ENCODE measurements at places on chromosomes 3 and 15. TPM values are rescaled to one million over a fixed set of nuclear protein-coding genes. Genes with fewer than 3 reads are reported as not detected.

Gene MESP2
- 0.29 TPM for total RNA-seq

GRCh38 chr3:108345492-108346205, 49.3 kb downstream of the HHLA2 start:
- peak; percentile 26 for DNase-seq

Gene CFAP44
- total RNA-seq: 2.4 TPM

DNA sequence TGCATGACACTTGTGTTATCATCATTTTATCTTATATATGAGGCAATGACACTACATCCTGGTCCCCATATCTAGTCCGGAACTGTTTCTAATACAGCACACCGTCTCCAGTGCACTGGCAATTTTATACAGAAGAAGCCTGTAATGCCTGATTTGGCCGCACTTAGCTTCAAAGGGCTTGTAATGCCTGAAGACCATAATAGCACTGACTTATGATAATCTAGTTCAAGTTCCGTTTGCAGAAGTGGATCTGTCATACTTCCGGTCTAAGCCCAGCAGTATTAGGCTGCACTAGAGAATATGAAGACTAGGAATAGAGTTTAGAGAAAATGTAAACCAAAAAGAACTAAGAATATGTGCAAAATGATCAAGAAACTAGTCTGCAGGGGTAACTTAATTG, 1.3 kb downstream of the BNIP2 start:
- no peak for DNase-seq

DNA sequence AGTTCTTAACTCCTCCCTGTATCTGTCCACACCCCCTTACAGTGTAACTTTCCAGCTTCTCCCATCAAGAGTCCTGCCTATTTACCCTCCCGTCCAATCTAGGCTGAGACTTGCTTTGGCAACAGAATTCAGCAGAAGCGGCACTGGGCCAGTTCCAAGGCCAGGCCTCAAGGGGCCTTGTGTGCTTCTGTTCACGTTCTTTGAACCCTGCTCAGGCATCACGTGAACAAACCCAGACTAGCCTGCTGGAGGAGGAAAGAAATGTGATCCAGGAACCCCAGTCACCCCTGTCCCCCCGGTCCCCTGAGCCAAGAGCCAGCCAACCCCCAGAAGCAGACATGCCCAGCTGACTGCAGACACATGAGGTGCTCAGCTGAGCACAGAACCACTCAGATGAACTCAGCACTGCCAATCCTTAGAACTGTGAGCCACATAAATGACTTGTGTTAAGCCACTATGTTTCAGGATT, 76.1 kb upstream of the DCLK3 start:
- DNase-seq: no peak

DNA sequence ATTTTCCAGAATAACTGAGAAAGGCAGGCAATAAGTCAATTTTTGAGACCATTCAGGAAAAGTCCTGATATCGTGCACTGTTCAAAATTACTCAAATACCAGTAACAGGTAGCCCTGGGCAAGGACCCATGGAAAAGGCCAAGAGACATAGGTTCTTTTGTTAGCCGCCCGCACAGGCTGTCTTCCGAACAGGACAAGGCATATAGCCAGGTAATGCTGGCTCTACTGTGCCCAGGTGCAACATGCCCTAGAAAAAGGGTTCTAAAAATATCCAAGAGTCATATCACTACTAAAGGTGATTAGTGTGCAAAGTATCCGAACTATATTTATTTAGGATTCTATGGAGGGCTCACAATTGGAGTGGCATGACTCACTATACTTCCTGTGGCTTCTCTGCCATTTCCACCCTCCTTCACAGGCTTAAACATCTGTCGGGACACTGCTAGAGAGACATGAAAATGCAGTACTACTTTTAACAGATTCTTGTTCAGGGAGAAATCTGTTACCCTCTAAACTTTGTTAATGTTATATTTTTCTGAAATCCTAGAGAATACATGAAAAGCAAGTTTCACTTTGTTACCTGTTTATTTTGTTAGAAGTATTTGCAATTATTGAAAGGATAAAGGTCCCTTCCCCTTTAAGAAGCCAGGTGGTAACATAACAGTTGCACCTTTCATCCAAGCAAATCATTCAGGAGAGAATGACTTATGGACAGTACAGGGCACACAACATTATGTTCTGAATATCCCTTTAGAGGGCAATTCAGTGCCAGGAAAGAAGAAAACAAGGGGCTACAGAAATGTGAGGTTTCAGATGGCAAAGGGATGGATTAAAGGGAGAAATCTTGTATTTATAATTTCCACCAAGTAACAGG, 293.3 kb upstream of the THBS1 start:
- no peak for DNase-seq

DNA sequence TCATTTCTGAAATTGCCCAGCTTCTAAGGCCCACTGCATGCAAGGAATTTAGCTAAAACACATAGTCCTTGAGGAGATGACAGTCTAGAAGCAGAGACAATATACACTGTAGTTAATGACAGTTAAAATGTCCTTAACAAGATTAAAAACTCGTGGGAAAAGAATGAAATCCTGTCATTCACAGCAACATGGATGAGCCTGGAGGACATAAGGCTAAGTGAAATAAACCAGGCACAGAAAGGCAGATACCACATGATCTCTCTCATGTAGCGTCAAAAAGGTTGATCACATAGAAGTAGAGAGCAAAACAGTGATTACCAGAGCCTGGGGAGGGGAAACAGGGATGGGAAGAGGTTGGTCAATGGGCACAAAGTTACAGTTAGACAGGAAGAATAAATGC, 36.3 kb upstream of the GOLGA8J start:
- DNase-seq: no peak

GRCh38 chr3:52507359-52507758, 12.2 kb downstream of the STAB1 start:
- no peak for DNase-seq

DNA sequence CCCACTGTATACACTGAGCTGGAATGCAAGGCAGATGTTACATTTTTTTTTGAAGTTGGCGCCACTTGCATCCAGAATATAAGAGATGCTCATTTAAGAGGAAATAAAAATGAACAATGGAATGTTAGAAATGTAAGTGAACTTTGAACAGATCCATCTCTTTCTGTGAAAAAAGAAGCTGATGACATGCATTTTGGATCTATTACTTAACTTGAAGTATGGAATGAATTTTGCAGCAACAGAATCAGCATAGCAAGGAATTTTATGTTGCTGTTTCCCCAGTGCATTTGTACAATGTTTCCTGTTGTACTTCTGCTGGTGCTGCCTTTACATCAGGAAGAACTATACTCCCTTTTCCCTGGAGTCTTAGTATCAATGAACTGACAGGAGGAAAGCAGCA, 178.2 kb downstream of the LSAMP start:
- no peak for DNase-seq

DNA sequence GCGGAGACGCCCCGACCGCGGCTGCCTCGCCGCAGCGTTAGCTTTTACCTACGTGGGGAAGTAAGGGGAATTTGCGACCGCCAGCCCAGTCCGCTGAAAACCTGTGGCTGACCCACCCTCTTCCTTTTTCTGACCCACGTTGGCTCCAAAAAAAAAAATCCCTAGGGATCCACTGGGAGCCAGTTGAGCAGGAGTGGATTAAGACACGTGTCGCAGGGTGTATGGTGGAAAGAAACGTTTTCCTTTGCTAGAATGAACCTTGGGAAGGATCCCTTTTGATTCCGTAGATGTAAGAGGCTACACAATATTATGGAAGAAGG, 575 bp upstream of the PCYT1A start:
- DNase-seq: no peak

DNA sequence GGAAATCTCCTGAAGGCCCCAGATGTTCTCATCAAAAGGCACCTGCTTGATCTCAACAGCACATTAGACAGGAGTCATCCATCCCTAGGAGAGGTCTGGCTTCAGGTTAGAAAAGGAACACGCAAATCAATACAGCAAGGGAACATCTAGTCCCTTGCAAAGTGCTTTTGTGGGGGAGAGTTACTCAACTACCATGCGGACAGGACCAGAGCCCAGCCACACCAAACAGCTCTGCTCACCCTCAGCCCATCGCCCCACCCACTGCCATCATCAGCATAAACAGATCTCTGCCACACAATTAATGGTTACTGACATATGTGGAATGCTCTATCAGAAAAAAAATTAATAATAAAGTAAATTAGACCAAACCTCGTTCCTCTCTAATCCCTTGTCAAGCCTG, 85.6 kb downstream of the MYLK start:
- DNase-seq: no peak

Gene TYRO3
- total RNA-seq: 5.2 TPM

DNA sequence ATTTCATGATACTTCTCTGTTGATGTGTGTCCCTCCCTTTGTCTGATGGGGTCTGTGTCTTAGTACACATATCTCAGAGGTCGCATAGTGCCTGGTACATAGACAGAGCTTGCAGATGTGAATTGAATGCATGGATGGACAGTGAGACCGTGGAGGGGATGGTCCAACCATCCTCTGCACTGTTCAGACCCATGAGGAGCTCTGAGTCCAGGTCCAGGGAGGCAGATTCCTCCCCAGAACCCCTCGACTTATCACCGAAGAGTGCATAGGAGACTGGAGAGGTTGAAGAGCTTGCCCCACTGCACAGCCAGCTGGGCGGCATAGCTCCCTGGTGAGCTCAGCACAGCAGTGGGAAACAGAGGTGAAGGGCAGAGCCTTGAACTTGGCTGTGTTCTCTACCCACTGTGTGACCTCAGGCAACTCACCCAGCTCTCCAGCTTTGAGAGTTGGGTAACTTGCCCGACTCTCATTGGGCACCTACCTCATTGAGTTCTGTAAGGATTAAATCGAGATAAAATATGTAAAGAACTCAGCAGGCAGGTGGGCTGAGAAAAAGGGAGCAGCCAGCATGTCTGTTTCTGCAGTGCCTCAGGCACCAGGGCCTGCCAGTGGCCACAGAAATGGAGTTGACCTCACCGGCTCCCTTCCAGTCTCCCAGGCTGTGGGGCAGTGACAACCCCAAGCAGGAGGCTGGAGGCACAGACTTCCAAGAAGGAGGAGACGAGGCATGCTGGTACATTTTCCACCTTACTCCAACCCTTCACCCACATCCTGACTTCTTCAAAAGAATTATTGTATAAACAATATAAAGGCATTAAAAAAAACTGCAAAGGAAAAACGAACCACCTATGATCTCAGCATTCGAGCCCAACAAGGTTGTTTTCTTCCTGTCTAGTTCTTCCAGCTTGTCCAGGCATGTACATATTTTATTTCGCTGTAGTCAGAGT, 54.1 kb upstream of the TFRC start:
- no peak for DNase-seq

Gene POC1A
- 4.7 TPM for total RNA-seq

- no peak for DNase-seq
Measured at GRCh38 chr3:9241956-9242355, 7.5 kb downstream of the SRGAP3 start.

Gene TMC3
- total RNA-seq: not detected

DNA sequence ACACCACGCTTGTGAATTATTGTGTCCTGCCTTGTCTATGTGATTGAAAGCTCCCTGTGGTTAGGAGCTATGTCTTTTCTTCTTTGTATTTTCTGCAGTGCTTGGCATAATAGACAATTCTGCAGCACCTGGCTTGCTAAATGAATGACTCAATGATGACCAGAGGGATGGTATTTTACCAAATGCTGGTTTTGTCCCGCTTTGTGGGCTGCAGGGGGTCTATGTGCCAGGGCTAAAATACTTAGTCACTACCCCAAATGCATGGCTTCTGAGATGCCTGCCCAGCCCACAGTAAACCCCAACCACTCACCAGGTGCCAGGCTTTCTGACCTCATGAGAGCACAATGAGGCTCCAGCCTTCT, 50.9 kb downstream of the BOC start:
- no peak for DNase-seq

DNA sequence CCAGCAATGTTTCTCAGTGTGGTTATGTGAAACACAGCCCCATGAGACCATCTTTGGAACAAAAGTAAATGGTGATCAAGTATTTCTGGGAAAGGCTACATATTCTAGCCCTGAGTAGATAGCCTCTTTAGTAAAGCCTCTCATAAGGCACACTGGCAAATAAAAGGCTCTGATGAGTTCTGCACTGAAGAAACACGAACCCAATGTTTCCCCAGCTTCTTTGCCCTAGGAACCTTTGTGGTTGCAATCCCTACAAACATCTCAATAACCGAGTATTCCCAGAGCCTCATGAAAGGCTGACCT, 41.8 kb downstream of the RAB6B start:
- DNase-seq: no peak

DNA sequence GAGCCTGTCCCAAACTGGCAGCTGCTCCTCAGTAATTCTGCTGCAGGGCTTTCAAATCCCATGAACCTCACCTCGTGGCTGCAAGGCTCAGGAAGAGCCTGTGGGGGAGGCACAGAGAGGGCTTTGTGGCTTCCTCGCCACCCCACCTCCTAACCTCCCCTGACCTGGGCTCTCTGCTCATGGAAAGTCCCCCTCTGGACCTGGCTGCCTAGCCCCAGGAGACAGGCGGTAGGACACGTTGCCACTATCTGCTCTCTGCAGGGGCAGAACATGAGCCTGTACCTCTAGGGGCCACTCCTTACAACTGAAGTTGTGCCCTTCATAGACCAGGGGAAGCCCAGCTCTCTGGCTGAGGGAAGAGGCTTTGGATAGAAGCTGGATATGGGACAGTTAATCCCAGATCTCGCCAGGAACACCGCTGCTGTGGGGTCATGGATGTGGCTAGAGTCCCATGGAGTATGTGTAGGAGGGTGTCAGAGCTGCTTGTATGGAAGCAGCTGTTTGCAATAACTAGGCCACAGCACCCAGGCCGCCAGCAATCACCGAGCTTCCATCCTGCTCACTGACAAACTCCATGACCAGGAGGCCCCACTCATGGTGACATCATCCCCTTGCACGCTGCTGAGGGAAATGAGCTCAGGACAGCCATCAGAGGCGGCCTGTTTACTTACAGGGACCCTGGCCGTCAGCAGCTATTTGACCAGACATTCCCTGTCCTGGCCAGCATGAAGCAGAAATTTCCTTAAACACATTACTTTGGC, 34.0 kb upstream of the CILP start:
- no peak for DNase-seq

GRCh38 chr15:63483521-63484371, 20.6 kb upstream of the USP3 start:
- no peak for DNase-seq

Gene NR2E3
- total RNA-seq: not detected

DNA sequence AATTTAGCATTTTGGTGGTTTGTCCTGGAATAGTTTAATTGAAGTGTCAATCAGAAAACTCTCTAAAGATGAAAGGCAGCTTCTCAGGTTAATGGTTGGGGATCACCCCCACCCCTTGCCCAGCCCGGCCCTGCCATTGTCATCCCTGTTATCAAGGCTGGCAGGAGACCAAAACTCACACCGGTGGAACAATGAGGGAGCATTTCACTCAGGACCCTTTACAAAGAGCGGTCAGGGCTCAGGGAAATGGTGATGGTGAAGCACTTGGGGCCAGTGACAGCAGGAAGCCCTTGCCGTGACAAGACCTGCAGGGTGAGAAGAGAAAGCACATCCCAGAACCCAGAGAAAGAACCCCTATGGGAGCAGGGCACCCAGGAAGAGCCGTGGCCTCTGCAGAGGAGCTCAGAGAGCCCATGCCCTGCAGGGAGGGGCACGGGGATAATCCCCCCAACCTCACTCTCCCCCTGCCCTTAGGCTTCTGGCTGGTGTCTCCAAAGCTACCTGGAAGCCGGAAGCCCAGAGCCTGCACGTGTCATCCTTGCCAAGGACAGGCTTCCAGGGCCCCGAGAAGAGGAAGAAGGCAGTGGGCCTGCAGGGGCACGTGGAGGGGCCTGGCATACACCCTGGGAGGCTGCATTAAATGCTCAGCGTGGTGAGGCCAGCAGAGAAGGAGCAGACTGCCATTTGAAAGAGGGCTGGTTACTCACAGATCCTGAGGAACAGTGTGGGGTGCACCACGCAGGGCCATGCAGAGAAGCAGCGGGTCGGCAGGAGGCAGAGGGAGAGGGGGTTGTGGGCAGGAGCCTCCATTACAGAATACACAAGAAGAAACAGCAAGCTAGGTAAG, 80.6 kb upstream of the PRR20G start:
- DNase-seq: no peak

Measured in kidney epithelial cell (primary cell).